NCI-H524 (cell line): ENCODE measurements at places on chromosomes 13 and 19.

DNA sequence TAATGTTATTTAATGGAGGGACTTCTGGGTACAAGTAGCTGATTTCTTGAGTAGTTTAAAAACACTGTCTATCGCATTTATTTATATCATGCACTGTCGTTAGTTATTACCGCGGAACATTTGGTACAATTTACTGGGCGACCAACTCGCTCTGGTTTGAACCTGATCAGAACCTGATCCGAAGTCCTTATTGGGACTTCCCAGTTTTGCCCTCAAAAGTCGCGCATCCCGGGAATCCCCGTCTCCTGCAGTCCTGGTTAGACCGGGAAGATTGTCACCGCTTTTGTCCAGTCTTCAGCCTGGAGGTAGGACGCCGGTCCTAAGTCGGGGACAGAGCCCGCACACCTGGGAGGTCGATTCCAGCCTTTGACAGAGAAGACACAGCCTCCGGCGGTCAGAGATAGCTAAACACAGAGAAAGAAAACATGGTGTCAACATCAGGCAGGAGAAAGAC lies 694 bp downstream of the CLN5 start:
- DNase-seq, result peak; percentile 16

DNA sequence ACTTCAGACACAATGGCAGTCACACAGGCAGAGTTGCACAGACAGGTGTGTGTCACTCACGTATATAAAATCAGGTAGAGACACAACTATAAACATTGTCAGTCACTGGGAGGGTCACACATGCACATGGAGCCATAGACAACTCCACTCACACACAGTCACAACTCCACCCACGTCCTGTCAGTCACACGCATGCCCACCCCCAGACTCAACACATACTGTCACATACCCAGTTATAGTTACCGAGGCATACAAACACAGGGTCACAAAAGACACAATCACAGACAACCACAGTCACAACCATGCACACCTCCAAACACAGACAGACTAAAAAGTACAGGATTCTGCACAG lies 1.5 kb downstream of the NUMBL start:
- DNase-seq, result no peak

DNA sequence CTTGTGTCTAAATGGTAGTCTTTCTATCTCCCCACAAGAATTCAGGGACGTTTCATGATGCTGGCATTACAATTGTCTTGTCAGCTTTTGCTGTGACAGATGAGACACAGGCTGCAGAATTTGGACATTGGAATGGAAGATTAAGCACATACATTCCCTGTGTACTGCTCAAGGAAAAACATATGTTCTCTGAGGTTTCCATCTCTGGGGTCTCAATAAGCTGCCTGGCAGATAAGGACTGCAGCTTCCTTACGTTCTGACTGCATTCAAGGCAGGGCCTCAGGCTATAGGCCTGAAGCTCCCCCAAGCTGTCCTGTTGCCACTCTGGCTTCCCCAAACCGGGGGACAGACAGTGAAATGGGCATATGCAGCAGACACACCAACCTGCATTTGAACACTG lies 91.3 kb upstream of the KL start:
- DNase-seq, result no peak

DNA sequence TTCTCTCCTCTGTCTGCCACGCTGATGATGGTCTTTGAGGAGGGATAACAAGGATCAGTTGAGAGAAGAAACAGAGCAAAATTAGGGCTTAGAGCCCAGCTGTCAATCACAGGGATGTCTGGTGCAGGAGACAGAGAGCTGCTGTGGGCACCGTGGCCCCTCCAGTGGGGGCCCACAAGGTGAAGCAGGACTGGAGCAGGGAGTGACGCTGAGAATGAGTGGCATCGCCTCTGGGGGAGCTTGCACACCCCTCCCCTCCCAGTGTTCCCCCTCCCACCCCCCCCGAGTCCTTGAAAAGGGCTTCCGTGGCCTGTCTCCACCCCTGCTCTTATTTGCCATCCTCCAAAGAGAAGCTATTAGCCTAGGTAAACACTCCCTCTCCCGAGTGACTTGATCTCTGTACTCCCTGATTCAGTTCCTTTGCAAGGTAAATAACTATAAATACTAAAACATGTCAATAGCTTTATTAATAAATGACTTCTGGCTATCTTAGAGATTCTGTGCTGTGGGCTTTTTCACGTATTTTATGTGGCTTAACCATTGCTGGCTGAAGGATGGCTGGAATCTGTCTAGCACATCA lies 440.0 kb downstream of the ZNF536 start:
- no peak for DNase-seq

GRCh38 chr19:11111117-11111770 lies 22.0 kb downstream of the LDLR start:
- no peak for DNase-seq

DNA sequence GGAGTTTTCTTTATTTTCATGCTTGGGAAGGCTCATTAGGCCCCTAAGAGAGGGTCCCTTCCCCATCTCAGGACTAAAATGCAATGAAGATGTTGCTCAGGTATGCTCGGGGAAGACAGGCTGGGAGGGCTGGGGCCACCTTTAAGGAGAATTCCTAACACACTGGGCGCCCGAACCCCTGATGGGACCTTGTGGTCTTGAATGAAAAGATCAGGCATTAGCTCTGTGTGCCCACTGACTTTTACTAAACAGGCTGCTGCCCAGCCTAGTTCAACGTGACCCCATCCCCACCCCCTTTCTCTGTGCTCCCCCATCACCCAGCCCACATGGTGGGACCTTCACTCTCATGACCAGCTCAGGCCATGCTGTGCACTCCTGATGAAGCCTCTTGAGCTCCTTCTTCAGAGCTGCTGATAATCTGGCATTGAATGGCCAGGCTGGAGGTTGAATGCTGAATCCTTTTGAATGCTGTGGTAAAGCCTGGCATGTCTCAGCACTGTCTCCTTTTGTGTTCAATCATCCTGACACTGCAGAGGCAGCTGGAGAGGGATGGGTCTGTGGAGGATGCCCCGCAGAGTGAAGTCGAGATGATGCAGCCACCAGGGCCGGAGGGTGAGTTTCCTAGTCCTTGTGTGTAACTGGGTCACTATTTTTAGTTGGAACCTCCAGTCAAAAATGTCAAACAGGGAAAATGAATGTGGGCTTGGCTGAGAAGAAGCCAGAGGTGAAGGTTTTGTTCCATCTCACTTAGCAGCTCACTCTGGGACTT lies 209.1 kb downstream of the UQCRFS1 start:
- no peak for DNase-seq

- DNase-seq, result no peak
Measured at GRCh38 chr13:97335488-97336134, 98.4 kb upstream of the RAP2A start.

DNA sequence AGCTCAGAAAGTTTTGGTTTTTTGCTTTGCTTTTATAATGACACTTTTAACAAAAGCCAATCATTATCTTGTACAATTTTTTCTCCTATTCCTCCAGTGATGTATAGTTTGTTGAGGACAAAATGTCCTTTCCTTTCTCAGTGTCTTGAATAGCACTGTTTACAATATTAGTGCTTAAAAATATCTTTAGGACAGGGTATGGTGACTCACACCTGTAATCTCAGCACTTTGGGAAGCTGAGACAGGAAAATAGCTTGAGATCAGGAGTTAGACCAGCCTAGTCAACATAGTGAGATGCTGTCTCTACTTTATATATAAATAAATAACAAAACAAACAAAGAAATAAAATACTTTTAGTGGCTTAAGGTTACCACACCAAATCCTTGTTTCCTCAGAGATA lies 41.9 kb downstream of the SPRY2 start:
- DNase-seq, result no peak
